ENCODE measurements at places on chromosomes 12 and 14.

DNA sequence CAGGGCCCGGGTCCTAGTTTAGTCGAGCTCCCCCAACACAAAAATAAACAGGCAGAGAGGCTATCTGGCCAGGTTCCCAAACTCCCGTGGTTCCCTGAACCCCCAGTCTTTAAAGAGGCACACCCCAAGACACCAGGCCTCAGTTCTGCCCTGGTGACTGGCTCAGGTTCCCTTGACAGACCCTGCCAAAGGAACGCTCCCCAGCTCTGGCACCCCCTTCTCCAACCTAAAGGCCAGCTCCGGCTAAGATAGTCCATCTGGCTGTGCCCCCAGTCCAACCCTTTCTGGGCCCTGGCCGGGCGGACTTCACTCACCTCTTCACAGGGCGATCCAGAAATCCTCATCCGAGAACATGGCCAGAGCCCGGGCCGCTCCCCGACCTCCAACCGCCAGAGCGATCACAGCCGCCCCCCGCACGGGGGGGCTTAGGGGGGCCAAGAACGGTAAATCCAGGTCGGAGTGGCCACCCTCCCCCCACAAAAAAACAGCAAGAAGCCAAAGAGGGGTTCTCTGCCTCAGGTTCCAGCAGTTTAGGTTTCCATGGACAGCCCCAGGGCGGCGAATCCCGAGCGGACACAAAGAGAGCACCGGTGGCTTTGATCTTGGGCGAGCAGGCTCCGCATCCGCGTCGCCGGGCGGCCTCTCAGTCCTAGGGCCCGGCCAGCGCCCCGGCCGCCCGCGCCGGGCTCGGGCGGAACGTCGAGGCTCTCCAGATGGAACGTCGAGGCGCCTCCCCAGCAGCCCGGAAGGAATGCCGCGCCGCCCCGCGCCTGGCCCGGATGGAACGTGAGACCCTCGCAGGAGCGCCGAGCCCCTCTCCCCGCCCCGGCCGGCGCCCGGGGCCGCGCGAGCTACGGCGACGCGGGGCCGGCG is 1.1 kb downstream of the KMT2D start:
- peak; percentile 15 for DNase-seq

GRCh38 chr12:106054049-106054448 is 84.7 kb downstream of the NUAK1 start:
- DNase-seq, result no peak

DNA sequence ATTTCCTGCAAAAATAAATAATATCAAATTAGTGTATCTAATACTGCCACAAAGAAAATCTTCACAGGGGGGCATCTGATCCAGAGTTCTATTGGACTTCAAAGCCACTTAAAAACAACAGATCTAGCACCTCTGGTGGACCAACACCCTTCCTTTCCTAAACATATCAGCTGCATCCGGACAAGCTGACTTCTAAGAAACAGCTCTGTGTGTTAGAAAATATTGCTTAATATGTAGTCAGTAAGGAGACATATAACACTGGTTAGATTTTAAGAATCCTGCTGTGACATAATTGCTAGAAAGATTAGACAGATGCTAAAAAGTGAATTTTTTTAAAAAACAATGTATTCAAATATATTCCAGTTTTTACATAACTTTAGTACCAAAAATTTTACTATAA is 61.1 kb upstream of the PTPRB start:
- DNase-seq, result no peak

- DNase-seq, result peak; percentile 82
These were observed 21.0 kb downstream of the SLC25A29 start for GRCh38 chr14:100285021-100285912.

GRCh38 chr14:89589400-89590118 is 172.5 kb upstream of the FOXN3 start:
- DNase-seq, result no peak

- DNase-seq, result no peak
These were observed 119.5 kb downstream of the TTC7B start for GRCh38 chr14:90696720-90697119.

GRCh38 chr14:32468955-32469354 is 139.9 kb downstream of the AKAP6 start:
- no peak for DNase-seq

Measured in activated T-cell treated with anti-CD3 and anti-CD28 coated beads for 48 hours (primary cell).